Astrocyte (in vitro differentiated cells and primary cell): ENCODE measurements at places on chromosomes 6 and 20. TPM values are rescaled to one million over a fixed set of nuclear protein-coding genes. Genes with fewer than 3 reads are reported as not detected.

- no peaks in the 10 kb centered on the region for H3K27me3 ChIP-seq
- H3K4me1 ChIP-seq: no peaks in the 10 kb centered on the region
- no peaks in the 10 kb centered on the region for H3K36me3 ChIP-seq
- H3K27ac ChIP-seq: no peak overlapping the region
These were observed 69.9 kb upstream of the POU3F2 start for GRCh38 chr6:98764373-98764911.

DNA sequence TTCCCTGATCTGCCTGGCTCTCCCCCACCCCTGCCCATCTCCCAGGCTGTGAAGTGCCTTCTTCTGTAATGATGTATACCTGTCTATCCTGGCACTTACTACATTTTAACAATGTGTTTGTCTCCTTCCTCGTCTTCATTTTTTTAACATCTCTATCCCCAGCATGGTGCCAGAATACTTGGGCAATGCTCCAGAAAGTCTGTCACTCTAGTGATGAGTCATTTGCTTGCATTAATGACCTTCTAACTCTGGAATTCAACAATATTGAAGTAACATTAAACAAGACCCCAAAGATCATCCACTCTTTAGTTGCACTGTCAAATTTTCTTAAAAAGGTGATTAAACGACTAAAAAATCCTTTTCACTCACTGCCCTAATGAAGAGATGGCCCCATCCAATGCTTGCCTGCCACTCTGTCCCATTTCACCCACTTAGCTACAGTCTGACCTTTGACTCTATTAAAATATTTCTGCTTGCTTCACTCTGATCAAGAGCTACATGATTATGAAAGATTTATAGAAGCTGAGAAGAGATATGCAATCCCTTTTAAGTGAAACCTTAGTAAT lies 7.7 kb upstream of the KLHL31 start:
- H3K4me3 ChIP-seq: no peak overlapping the region
- H3K36me3 ChIP-seq: no peaks in the 10 kb centered on the region
- peak; percentile 69 for DNase-seq
- no peak overlapping the region for H3K27ac ChIP-seq

GRCh38 chr6:45571159-45571558 lies 193.4 kb upstream of the SUPT3H start:
- no peak overlapping the region for H3K27ac ChIP-seq
- no peak for DNase-seq
- peaks cover 15% of the 10 kb centered on the region for H3K4me1 ChIP-seq
- H3K4me3 ChIP-seq: no peak overlapping the region

DNA sequence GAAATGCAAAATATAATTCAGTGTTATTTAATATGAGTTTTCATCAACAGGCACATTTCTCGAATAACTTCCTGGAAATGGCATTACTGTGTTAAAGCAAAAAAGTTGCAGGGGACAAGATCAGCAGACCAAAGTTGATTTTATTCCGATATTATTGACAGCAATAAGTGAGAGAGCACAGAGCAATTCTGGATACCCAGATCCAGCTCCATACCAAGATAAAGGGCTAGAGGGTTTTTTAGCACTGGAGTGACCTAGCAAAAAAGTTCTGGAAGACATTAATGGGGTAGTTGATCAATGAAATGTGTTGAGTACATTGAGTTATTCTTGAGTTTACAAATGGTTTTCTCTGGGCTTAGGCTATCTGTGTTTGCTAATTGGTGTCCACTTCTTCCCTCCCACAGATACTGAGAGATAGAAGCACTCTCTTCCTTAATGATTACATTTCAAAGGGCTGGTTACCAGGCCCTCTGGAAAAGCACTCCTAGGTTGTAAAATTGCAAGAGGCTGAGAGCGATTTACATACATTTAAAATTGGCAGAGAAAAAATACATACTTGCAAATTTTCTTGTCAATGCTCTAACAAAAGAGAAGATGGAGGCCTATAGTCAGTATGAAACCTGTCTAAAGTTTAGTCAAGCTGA lies 47.0 kb upstream of the MANEA start:
- no peaks in the 10 kb centered on the region for H3K4me1 ChIP-seq
- no peak for DNase-seq
- H3K27me3 ChIP-seq: no peaks in the 10 kb centered on the region
- no peak overlapping the region for H3K4me3 ChIP-seq
- H3K36me3 ChIP-seq: no peaks in the 10 kb centered on the region
- H3K27ac ChIP-seq: no peak overlapping the region

GRCh38 chr6:90488816-90489215 lies 98.1 kb downstream of the MAP3K7 start:
- H3K4me3 ChIP-seq: no peak overlapping the region
- H3K36me3 ChIP-seq: no peaks in the 10 kb centered on the region
- no peaks in the 10 kb centered on the region for H3K4me1 ChIP-seq
- no peak overlapping the region for H3K27ac ChIP-seq

GRCh38 chr6:143224516-143224915 lies 163.8 kb downstream of the AIG1 start:
- no peak for DNase-seq
- H3K27me3 ChIP-seq: no peaks in the 10 kb centered on the region
- H3K36me3 ChIP-seq: no peaks in the 10 kb centered on the region
- H3K27ac ChIP-seq: no peak overlapping the region

DNA sequence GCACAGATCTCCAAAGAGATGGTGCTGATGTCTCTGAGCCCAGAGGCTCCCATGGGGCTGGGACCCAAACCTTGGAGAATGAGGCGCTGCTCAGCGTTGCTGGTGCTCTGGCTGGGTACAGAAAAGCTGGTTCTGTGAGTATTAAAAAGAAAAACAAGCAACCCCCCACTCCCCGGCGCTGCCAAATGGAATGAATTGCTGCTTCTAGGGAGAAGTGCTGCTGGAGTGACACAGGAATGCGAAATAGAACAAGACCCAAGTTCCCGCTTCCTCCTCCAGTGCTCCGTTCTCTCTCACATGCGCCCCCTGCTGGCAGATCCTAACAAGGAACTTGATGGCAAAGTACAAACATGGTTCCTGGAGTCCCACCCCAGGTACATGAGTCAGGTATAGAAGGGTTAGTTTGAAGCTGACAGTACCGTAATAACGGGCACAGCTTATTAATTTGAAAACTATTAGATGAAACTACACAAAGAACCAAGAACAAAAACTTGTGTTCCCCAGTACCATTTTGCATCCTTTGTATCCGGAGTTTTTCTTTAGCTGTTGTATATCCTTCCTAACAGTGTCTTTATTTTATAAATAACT lies 2.1 kb upstream of the DDX27 start:
- no peak overlapping the region for H3K4me3 ChIP-seq
- no peaks in the 10 kb centered on the region for H3K36me3 ChIP-seq
- H3K4me1 ChIP-seq: peaks cover 12% of the 10 kb centered on the region
- DNase-seq: peak; percentile 70

GRCh38 chr6:157693867-157694266 lies 129.2 kb upstream of the SNX9 start:
- no peak overlapping the region for H3K4me3 ChIP-seq
- DNase-seq: no peak
- no peak overlapping the region for H3K27ac ChIP-seq
- peaks cover 16% of the 10 kb centered on the region for H3K27me3 ChIP-seq

The COL12A1 gene
- total RNA-seq: 106 and 202 TPM in 2 replicates

The FAM120B gene
- total RNA-seq: 29.6 and 29.8 TPM in 2 replicates

The SLC17A1 gene
- total RNA-seq: not detected in 2 replicates

The ZC2HC1B gene
- total RNA-seq: not detected in 2 replicates

The FGD2 gene
- not detected in 2 replicates for total RNA-seq
